Fibroblast of lung (primary cell): ENCODE measurements at places on chromosomes 12 and 14. TPM values are rescaled to one million over a fixed set of nuclear protein-coding genes. Genes with fewer than 3 reads are reported as not detected.

The C12orf54 gene
- not detected in 2 replicates for total RNA-seq

The MORN3 gene
- total RNA-seq = 0.77 and 0.83 TPM in 2 replicates

The PTPN6 gene
- 0.26 TPM in 1 of 2 replicates, not detected in the other for total RNA-seq

The TMEM116 gene
- 12.3 and 21.8 TPM in 2 replicates for total RNA-seq

The CABP1 gene
- under 0.01 TPM in 1 of 2 replicates, not detected in the other for total RNA-seq

The GUCY2C gene
- total RNA-seq = not detected in 2 replicates

The L2HGDH gene
- 3.1 and 3.8 TPM in 2 replicates for total RNA-seq

The ADAMTS20 gene
- not detected in 2 replicates for total RNA-seq

The GDF3 gene
- not detected in 2 replicates for total RNA-seq

GRCh38 chr12:76274420-76275083, 73.7 kb downstream of the BBS10 start:
- peak; percentile 97 for DNase-seq
- no peak overlapping the region for H3K4me3 ChIP-seq
- H3K27ac ChIP-seq = no peak overlapping the region
- H3K4me1 ChIP-seq = peaks cover 37% of the 10 kb centered on the region

DNA sequence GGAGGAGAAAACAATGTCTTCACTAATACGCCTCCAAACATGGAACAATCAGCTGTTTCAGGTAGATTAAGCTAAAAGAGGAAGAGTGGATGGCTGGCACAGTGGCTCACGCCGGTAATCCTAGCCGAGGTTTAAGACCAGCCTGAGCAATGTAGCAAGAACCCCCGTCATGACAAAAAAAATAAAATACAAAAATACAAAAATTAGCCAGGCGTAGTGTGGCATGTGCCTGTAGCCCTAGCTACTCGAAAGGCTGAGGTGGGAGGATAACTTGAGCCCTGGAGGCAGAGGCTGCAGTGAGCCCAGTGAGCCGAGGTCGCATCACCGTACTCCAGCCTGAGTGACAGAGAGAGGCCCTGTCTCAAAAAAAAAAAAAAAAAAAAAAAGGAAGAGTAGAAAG, 1.2 kb upstream of the MED13L start:
- H3K36me3 ChIP-seq = no peaks in the 10 kb centered on the region
- H3K27ac ChIP-seq = no peak overlapping the region
- H3K4me1 ChIP-seq = peaks cover 2% of the 10 kb centered on the region
- DNase-seq = no peak
- no peak overlapping the region for H3K4me3 ChIP-seq
- H3K27me3 ChIP-seq = no peaks in the 10 kb centered on the region

DNA sequence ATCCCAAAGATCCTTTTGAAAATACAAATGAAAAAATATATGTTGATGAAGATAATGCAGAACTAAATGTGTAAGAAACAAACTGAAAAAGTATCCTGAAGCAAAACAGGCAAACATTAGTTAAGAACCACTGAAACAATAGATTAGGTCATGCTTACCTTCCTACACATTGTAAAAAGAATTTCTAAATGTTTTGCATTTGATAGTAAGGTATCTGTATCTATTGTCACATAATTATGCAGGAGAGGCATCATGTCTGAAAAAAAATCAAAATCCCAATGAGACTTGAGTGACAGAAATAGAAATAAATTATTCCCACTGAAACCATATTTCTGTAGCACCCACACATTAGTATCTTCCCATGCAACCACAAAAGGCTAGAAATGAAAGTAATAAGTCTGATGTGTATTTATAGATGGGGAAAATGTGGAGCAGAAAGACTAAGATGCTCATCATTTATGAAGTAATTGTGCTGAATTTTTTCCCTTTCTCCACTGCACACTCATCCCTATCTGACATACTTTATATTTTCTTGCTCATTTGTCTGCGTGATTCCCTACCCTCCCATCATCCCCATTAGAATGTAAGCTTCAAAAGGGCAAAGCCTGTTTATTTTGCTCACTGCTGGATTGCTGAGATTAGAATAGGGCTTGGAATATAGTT, 43.5 kb downstream of the IPO8 start:
- H3K27ac ChIP-seq = no peak overlapping the region
- peaks cover 2% of the 10 kb centered on the region for H3K36me3 ChIP-seq
- no peak for DNase-seq
- H3K4me3 ChIP-seq = no peak overlapping the region

DNA sequence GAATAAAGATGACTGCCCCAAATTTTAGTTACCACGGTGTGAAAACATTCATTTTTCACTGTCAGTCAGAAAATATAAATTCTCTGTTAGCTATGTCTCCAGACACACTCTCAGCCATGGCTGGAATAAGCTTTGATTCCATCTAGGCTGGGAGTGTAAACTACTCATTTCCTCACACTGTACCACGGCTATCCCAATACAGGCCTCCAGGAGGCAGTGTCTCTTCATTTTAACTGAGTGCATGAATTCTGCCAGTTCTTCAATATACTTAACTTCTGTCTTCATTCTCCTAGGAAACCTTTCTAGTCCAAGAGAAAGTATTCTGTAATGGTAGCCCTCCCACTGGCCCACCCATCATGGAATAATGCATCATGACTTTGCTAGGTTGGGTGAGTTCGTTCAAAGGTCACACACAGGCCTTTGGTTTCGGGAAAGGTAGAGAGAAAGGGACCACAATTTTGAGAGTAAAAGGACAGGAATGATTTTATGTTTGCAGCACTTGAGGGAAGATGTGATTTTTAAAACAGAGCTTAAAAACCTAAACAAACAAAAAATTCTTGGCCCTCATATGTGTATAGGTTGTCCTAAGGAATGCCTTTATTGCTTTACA, 381.1 kb downstream of the SEC23A start:
- no peak overlapping the region for H3K4me3 ChIP-seq
- no peaks in the 10 kb centered on the region for H3K36me3 ChIP-seq
- H3K27ac ChIP-seq = no peak overlapping the region

GRCh38 chr14:97250931-97251330, 453.7 kb downstream of the VRK1 start:
- no peak overlapping the region for H3K4me3 ChIP-seq
- no peaks in the 10 kb centered on the region for H3K4me1 ChIP-seq
- DNase-seq = no peak
- no peaks in the 10 kb centered on the region for H3K27me3 ChIP-seq

GRCh38 chr14:49464885-49465284, 121.3 kb downstream of the RPS29 start:
- no peak overlapping the region for H3K27ac ChIP-seq
- DNase-seq = no peak
- H3K36me3 ChIP-seq = no peaks in the 10 kb centered on the region
- H3K4me1 ChIP-seq = no peaks in the 10 kb centered on the region

- H3K4me1 ChIP-seq = peaks cover 8% of the 10 kb centered on the region
- no peaks in the 10 kb centered on the region for H3K27me3 ChIP-seq
Measured at GRCh38 chr14:68501614-68502052, 291.2 kb downstream of the ZFP36L1 start.

DNA sequence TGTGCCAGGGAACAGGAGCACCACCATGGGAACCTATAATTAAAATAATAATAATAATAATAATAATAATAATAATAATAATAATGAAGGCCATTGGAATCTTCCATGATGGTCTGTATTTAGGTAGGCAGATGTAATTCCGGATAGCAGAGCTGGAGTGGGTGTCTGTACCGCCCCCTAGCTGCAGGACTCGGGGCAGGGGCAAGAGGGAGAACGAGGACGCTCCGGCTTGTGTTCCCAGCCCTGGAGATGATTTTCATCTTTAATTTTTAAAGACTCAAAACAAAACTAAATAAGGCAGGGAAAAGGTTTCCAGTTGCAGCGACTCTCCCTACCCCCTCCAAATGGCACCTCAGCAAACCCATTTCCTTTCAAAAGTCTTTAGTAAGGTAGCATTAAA, 501.1 kb downstream of the VRK1 start:
- H3K36me3 ChIP-seq = no peaks in the 10 kb centered on the region
- H3K4me3 ChIP-seq = no peak overlapping the region
- no peak for DNase-seq
- no peak overlapping the region for H3K27ac ChIP-seq
- H3K27me3 ChIP-seq = no peaks in the 10 kb centered on the region
